ENCODE measurements at places on chromosomes 12 and 14.

DNA sequence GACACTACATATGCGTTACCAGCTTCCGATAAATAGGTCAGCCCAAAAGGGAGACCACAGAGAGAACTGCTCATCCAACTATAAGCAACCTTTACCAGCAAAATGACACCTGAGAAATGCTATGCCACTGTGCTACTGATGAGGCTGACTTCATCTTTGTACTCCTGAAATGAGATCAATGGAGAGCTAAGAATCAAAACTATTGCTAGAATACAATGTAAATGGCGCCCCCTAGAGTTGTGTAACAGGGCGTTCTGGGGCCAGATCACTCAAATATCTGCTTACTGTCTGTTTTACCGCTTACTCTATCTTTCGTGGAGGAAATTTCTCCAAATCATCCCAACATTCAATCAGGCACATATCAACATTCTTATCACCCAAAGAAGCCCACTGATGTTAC is 4.6 kb downstream of the ZNF384 start:
- DNase-seq = peak; percentile 4

DNA sequence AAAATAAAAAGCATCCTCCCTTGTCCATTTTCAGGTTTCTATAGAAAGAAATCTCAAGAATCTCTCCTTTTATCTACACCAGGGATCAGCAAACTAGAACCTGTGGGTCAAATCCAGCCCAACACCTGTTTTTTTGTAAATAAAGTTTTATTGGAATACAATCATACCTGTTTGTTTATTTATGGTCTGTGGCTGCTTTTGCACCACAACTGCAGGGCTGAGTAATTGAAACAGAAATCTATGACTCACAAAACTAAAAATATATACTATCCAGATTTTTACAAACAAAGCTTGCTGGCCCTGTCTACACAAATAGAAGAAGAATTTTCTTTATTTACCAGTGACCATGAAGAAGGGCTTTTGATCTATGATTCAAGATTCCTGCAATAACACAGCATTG is 95.1 kb upstream of the COCH start:
- no peak for DNase-seq

DNA sequence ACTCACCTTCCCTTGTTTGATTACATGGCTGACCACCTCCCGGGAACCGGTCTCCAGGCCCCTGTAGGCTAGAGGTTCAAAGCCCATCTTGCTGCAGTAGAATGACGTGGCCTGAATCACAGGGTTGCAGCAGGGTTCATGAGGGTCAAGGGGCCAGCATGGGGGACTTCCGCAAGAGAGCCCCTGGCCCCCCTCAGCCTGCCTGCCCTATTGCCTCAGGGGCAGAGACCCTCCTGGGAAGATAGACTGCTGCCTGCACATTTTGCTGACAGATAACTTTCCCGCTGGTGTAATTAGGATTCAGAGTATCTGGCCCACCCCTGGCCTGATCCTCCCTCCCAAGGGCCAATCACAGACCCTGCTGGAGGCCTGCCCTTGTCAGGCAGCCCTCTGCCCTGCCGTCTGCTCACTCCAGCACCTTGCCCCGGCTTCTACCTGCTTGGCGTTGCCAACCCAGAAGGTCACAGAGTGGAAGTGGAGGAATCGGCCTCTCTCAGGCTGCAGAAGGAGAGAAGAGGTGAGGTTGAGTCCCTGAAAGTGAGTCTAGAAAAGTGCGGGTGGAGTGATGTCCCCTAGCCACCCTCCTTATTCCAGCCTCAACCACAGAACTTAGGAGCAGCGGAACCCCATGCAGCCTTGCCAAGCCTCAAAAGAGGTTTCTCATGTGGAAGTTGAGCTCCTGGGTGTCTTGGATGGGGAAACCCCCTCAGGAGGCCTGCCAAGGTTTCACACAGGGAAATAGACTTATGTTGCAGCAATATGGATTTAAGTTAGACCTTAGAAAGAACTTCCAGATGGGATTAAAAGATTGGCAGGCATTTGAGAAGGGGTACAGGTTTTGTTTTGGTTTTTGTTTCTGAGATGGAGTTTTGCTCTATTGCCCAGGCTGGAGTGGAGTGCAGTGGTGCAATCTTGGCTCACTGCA is 1.1 kb downstream of the HPD start:
- no peak for DNase-seq

- DNase-seq = peak; percentile 98
These were observed 151.1 kb downstream of the PPM1H start for GRCh38 chr12:62783881-62784280.

GRCh38 chr12:6342140-6342889 is 439 bp upstream of the TNFRSF1A start:
- DNase-seq = peak; percentile 12

DNA sequence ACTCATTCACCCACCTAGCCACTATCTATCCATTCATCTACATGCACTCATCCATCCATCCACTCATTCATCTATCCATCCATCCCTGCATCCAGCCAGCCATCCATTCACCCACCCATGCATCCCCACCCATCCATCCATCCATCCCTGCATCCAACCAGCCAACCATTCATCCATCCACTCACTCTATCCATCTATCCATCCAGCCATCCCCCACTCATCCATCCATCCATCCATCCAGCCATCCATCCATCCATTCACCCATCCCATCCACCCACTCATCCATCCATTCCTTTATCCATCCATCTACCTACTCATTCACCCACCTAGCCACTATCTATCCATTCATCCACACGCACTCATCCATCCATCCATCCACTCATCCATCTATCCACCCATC is 73.1 kb downstream of the NOC4L start:
- no peak for DNase-seq

DNA sequence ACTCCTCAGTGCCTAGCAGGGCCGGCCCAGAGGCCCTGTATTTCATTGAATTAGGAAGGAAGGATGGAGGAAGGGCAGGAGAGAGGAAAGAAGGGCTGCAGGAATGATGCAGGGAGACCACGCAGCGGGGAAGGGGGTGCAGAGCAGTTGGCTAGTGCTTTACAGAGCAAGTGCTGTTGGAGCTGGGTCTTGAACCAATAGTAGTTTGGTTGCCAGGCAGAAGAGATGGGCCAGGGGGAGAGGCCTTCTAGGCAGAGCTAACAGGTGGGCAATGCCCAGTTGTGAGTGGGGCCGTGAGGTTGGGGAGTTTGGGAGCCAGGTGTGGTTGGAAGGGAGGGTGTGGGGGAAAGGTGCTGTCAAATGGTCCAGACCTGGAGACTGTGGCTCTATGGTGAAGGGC is 39.1 kb upstream of the SRSF5 start:
- DNase-seq = no peak

GRCh38 chr12:102480406-102480805 is at the start of gene IGF1:
Gene IGF1 (minus strand): TSS chr12:102480563. CDS start chr12:102480381, 182 bp downstream.
- DNase-seq = no peak

- DNase-seq = no peak
These were observed 26.8 kb downstream of the TMEM63C start for GRCh38 chr14:77208291-77208978.

DNA sequence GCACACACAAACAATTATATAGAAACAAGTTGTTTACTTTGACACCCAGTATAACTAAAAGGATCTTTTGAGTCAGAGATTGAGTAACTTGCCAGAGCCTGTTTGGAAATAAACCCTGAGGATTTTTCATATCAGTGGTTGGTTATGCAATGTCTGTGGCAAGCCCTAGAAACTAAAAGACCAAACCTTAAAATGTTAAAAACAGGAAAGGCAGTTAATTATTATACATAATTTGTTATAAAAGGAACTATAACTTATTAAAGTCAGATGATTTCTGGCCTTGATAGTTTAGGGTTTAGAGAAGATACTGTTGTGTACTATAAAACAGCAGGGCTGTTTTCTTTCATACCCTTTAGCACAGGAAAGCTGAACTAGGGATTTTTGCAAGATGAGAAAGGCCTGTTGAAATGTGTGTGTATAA is 44.1 kb downstream of the PSEN1 start:
- DNase-seq = no peak

GRCh38 chr14:90483571-90483974 is 86.7 kb downstream of the CALM1 start:
- DNase-seq = no peak

DNA sequence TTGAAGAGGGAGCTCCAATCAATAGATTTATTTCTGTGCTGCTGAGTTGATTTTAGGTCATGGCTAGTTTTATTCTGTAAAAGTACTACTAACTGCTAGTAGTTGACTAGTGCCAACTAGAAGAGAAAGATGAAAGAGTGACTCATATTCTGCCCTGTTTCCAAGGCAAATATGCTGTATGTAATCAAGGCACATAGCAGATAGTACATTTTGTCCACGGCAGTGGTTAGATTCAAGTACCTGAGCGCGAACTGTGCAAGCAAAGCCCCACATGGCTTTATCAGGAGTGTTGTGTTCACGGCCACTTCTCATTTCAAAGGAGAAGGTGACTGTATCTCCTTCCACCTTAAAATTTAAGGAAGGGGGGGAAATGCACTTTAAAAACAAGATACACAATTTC is 126.8 kb downstream of the TRAFD1 start:
- DNase-seq = no peak

DNA sequence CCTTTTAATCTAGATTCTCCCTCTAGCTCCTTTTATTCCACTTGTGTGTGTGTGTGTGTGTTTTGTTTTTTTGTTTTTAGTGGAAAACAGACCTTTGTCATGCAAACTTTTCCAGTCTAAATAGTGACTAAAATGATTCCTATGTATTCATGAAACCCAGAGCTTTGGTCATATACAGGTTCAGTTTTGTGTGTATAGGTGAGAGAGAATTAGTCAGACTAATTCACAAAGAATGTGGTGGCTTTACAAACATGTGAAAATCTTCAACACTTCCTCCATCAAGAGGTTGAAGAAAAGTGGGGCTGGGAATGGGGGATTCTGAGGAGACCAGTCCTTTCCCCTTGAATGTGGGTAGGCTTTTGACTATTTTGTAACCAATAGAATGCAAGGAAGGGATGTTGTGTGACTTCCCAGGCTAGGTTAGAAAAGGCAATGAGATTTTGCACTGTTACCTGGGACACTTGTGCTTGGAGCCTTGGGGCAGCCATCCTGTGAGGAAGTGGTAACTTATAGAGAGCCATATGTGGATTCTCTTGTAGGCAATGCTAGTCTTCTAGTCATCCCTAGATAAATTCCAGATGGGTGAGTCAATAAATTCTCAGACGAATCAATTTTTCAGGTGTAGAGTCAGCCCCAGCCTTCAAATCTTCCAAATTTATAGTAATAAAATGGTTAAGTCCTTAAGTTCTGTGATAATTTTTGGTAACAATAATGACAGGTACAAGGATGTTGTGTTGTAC is 236.1 kb downstream of the CEP128 start:
- no peak for DNase-seq

DNA sequence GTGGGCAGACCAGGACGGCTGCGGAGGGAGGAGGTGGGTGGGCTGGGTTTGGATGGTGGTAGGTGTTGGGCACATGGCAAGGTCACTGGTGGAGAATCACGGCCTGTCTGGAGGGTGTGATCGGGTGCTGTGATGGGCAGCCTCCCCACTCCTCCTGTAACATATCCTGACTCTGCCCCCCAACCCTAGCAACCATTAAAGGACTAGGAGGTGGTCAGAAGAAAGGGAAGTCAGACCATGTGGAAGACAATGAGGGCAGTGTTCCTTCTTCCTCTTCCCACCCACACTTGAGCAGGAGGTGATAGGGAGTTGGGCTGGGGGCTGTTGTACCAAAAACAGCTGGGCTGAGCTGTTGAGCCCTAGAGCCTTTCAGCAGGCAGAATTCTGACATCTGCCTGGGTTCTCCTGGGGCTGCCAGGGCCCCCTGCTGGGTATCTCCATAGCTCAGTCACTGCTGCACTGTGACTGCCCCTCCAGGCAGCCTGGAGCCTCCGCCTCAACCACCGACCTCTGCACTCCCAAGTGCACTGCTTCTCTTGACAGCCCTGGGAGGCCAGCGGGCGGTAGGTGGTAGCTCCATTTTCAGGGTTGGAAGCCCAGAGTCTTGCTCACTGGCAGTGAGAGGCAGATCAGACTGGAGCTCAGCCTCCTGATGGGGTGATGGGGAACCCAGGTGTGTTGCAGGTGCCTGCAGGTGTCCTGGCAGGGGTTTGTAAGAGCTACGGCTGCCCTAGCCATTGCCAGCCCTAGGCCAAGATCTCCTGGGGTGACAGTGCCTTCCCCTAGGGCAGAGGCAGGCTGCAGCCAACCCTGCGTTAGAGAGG is 15.4 kb downstream of the VASH1 start:
- DNase-seq = no peak

GRCh38 chr14:43249116-43249515 is 1258.0 kb downstream of the FSCB start:
- DNase-seq = no peak

- DNase-seq = no peak
These were observed 70.0 kb downstream of the DIP2B start for GRCh38 chr12:50574601-50575348.

DNA sequence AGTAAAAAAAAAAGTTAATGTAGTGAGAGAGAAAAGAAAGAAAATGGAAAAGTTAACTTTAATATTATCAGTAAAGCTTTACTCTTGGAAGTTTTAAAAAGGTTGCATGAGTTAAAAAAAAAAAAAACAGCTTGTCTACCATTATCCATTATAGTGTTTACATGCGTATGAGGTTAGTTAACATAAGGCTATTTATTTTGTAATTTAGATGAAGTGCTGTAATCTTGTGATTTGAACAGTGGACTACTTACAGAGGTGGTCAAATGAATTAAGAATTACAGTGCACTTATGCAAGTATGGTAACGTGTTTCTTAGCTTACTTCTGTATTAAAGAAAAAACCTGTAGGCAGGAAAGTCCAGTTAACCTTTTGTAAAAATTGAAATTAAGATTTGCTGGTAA is 30.7 kb downstream of the WASHC4 start:
- DNase-seq = no peak

GRCh38 chr12:1702713-1703112 is 11.8 kb downstream of the ADIPOR2 start:
- DNase-seq = no peak

DNA sequence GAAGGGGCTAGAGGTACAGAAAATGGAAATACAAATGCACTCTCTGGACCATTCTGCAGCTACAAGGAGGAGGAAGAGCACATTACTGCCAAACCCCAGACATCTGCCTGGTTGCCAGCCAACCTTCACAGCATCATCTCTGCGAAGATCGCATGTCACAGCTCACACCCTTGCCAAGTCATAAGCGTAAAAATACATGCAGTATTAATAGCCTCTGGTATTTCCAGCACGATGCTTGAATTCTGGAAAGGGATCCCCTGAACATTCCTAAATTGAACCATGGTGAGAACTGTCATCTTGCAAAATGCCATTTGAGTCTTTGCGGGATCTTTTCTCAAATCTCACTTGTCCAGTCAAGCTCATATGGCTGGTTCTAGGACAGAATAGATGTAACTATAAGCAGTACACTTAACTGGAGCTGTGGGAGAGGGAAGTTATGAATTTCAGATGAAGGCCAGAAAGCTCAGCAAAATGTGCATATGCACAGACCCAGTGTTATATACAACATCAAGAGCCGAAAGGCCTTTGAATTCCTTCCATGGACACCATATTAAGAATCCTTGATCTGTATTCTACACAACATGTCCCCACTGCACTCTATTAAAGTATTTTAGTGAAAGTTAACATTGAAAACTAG is 211.6 kb downstream of the DUSP6 start:
- DNase-seq = no peak

GRCh38 chr12:113815031-113815430 is 151.1 kb downstream of the RBM19 start:
- DNase-seq = no peak
